ENCODE measurements at places on chromosomes 1 and 21. TPM values are rescaled to one million over a fixed set of nuclear protein-coding genes. Genes with fewer than 3 reads are reported as not detected.

Gene PTGS2
- total RNA-seq: not detected

Gene MTHFR
- total RNA-seq: 3.5 TPM

Gene CCDC27
- total RNA-seq: not detected

Gene SPRR2F
- total RNA-seq: not detected

Gene HSPB7
- total RNA-seq: not detected

Gene PDE9A
- not detected for total RNA-seq

Gene S100A7A
- not detected for total RNA-seq

Gene OR2M7
- not detected for total RNA-seq

Gene RAVER2
- 18.6 TPM for total RNA-seq

Gene MATN1
- total RNA-seq: not detected

Gene CFHR3
- total RNA-seq: 0.03 TPM

Gene PPP1R15B
- total RNA-seq: 34.5 TPM

Gene S100A1
- 0.46 TPM for total RNA-seq

Gene SLC19A2
- total RNA-seq: 9.6 TPM

Gene TSPAN2
- total RNA-seq: 3.2 TPM

Gene HCN3
- total RNA-seq: 1.0 TPM

Data from A172 (cell line).